ENCODE measurements at places on chromosomes 1 and 21. TPM values are rescaled to one million over a fixed set of nuclear protein-coding genes. Genes with fewer than 3 reads are reported as not detected.
A peak's percentile ranks its signal among the peaks of the same experiment; 100 is the strongest.

GRCh38 chr1:172360511-172360910, 60.0 kb upstream of the C1orf105 start:
- no peak for DNase-seq
- no peaks in the 10 kb centered on the region for H3K36me3 ChIP-seq
- H3K27ac ChIP-seq: no peak overlapping the region
- H3K4me1 ChIP-seq: peaks cover 4% of the 10 kb centered on the region
- H3K4me3 ChIP-seq: no peak overlapping the region

- H3K36me3 ChIP-seq: no peaks in the 10 kb centered on the region
- no peak for DNase-seq
- H3K27ac ChIP-seq: peak overlapping the region; percentile 85
- H3K4me1 ChIP-seq: no peaks in the 10 kb centered on the region
Observed at GRCh38 chr1:182291584-182292192, 99.9 kb downstream of the GLUL start.

- H3K4me3 ChIP-seq: no peak overlapping the region
- H3K27me3 ChIP-seq: no peaks in the 10 kb centered on the region
- no peak overlapping the region for H3K27ac ChIP-seq
- no peaks in the 10 kb centered on the region for H3K36me3 ChIP-seq
Observed at GRCh38 chr1:63967901-63968300, 194.1 kb downstream of the ROR1 start.

- no peaks in the 10 kb centered on the region for H3K4me1 ChIP-seq
- no peak overlapping the region for H3K27ac ChIP-seq
- no peak for DNase-seq
- no peaks in the 10 kb centered on the region for H3K36me3 ChIP-seq
- no peaks in the 10 kb centered on the region for H3K27me3 ChIP-seq
- no peak overlapping the region for H3K4me3 ChIP-seq
Observed at GRCh38 chr1:242582669-242583068, 58.2 kb upstream of the PLD5 start.

DNA sequence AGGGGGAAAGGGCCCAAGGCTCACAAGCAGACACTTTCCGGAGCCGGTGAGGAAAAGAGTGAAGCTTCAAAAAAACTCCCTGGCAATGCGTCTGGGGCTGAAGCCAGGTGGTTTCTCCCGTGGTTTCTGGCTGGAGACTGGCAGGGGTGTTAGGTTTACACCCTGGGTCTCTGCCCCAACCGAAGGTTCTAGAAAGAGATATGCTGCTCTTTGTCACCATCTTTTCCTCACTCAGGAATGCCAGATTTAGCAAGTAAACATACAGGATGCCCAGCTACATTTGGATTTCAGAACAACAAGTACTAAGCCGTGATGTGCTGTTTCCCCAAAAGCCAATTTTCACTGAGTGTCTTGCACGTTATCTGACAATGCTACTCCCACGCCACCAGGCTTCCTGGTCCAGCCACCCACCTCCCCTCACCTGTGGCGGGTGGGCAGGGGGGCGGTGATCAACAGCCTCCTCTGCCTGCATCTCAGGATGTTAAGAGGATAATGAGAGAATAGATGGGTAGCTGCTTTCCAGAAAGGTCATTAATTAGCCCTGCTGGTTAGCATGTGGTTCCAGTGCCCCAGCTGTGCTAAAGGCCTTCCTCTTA, 69.6 kb upstream of the OLIG2 start:
- no peaks in the 10 kb centered on the region for H3K4me1 ChIP-seq
- no peak overlapping the region for H3K27ac ChIP-seq
- no peak overlapping the region for H3K4me3 ChIP-seq
- no peaks in the 10 kb centered on the region for H3K27me3 ChIP-seq
- H3K36me3 ChIP-seq: no peaks in the 10 kb centered on the region

DNA sequence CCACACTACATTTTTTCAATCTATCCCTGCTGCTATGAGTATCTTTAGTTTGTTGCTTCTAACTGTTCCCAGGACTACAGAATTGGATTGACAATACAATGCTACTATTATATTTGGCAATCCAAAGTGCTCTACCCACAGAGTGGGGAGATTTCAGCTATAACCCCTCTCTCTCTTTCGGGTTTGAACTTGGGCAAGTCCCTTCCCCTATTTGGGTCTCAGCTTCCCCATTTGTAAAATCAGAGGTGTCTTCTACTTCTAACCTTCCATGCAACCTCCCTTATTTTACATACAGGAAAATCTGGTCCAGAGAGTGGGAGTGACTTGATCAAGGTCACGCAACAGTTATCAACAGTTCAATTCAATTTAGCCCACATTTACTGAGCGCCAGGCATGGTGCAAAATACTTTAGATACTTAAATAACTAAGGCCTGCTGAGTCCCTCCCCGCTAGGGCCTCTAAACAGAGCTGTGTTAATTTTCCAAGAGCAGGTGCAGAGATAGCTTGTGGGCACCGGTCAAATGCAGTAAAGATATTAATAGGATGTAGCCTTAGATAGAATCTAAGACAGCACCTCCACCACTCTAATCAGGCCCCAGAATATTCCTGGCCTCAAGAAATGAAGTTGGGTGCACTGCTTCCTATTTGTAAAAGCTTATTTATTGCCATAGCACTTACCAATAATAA, 9.4 kb upstream of the GPX7 start:
- H3K36me3 ChIP-seq: no peaks in the 10 kb centered on the region
- H3K4me1 ChIP-seq: no peaks in the 10 kb centered on the region
- no peaks in the 10 kb centered on the region for H3K27me3 ChIP-seq
- no peak for DNase-seq

B3GALT2 gene
- 0.33 TPM for total RNA-seq

EFHD2 gene
- total RNA-seq: 32.8 TPM

S100A8 gene
- 37.4 TPM for total RNA-seq

DNA sequence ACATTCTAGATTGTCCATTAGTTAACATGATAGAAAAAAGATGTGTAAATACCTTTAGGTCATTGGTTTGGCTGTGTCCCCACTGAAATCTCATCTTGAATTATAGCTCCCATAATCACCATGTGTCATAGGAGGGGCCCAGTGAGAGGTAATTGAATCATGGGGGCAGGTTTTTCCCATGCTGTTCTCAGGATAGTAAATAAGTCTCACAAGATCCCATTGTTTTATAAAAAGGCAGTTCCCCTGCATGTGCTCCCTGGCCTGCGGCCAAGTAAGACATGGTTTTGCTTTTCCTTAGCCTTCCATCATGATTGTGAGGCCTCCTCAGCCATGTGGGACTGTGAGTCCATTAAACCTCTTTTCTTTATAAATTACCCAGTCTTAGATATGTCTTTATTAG, 32.5 kb upstream of the SLC44A5 start:
- no peak overlapping the region for H3K4me3 ChIP-seq
- no peak overlapping the region for H3K27ac ChIP-seq
- DNase-seq: no peak
- H3K27me3 ChIP-seq: no peaks in the 10 kb centered on the region

STUM gene
- total RNA-seq: 1.1 TPM

- no peak overlapping the region for H3K4me3 ChIP-seq
- H3K4me1 ChIP-seq: no peaks in the 10 kb centered on the region
- H3K27me3 ChIP-seq: no peaks in the 10 kb centered on the region
- no peak for DNase-seq
Observed at GRCh38 chr1:192749349-192749748, 59.5 kb upstream of the RGS2 start.

GRCh38 chr1:9038881-9039760, 12.9 kb upstream of the SLC2A7 start:
- no peaks in the 10 kb centered on the region for H3K36me3 ChIP-seq
- H3K4me3 ChIP-seq: no peak overlapping the region
- no peak for DNase-seq
- no peaks in the 10 kb centered on the region for H3K4me1 ChIP-seq

GRCh38 chr1:225937048-225937968, 3.7 kb downstream of the LEFTY2 start:
- H3K4me3 ChIP-seq: no peak overlapping the region
- no peak for DNase-seq
- H3K27ac ChIP-seq: no peak overlapping the region
- no peaks in the 10 kb centered on the region for H3K36me3 ChIP-seq
- peaks cover 14% of the 10 kb centered on the region for H3K4me1 ChIP-seq

DNA sequence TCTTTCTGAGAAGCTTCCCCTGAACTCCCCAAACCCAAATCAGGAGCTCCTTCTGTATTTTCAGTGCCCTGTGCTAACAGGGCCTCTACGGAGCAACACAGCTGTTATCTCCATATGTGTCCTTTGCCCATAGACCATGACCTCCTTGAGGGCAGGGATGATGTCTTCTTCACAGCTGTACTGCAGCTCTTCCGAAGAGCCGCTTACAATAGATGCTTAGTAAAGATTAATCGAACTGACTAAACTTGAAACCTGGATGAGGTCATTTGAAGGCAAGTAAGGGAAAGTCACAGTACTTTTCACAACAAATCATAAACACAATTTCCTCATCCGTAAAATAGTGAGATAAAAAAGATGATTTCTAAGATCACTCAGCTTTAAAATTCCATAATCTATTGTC, 4.4 kb upstream of the KCNN3 start:
- no peaks in the 10 kb centered on the region for H3K36me3 ChIP-seq
- H3K27me3 ChIP-seq: no peaks in the 10 kb centered on the region
- no peak for DNase-seq
- no peak overlapping the region for H3K27ac ChIP-seq

CRYBG2 gene
- not detected for total RNA-seq

GRCh38 chr1:87887100-87887499, 558.4 kb downstream of the LMO4 start:
- H3K27me3 ChIP-seq: no peaks in the 10 kb centered on the region
- H3K27ac ChIP-seq: no peak overlapping the region
- H3K36me3 ChIP-seq: no peaks in the 10 kb centered on the region
- H3K4me3 ChIP-seq: no peak overlapping the region
- H3K4me1 ChIP-seq: no peaks in the 10 kb centered on the region

MRPL24 gene
- 36.6 TPM for total RNA-seq

GRCh38 chr1:163055005-163055404, 14.2 kb upstream of the RGS4 start:
- no peak for DNase-seq
- no peak overlapping the region for H3K4me3 ChIP-seq
- H3K4me1 ChIP-seq: no peaks in the 10 kb centered on the region
- no peak overlapping the region for H3K27ac ChIP-seq

- no peak overlapping the region for H3K27ac ChIP-seq
- no peaks in the 10 kb centered on the region for H3K4me1 ChIP-seq
- DNase-seq: no peak
- no peak overlapping the region for H3K4me3 ChIP-seq
- no peaks in the 10 kb centered on the region for H3K36me3 ChIP-seq
- no peaks in the 10 kb centered on the region for H3K27me3 ChIP-seq
Observed at GRCh38 chr1:90480271-90480835, 236.7 kb downstream of the BARHL2 start.

DNA sequence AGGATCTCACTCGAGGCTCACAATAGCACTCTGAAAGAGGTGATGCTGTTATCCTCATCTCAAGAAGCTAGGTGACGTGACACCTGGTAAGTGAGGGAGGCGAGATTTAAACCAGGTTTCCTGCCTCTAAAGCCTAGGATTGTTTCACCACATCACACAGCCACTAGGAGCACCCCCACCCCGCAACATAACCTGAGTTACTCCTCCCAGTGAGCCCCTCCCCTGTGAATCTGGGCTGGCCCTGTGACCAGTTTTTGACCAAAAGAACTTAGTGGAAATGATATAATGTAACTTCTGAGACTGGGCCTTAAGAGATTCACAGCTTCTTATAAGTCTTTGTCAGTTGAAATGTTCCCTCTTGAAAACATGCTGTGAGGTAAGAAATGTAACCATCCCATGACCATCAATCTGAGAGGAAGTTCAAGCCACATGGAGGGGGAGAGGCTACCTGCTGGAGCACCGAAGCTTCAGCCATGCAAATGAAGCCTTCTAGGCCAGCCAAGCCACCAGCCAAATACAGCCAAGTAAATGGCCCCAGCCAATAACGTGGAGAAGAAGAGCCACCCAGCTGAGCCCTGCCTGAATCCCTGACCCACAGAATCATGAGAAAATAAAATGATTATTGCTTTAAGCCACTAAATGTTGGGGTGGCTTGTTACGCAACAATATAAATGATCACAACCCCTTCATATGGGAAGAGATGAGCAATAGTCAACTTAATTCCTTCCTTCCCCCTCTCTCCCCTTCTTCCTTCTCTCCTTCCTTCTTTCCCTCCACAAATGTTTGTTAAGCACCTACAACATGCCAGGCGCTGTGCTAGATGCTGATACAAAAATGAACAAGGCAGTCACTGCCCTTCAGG, 61.0 kb upstream of the FAM20B start:
- H3K36me3 ChIP-seq: no peaks in the 10 kb centered on the region
- H3K4me1 ChIP-seq: no peaks in the 10 kb centered on the region
- no peak overlapping the region for H3K4me3 ChIP-seq
- H3K27ac ChIP-seq: no peak overlapping the region
- no peak for DNase-seq
- no peaks in the 10 kb centered on the region for H3K27me3 ChIP-seq

PTPRC gene
- total RNA-seq: 35.7 TPM

DNA sequence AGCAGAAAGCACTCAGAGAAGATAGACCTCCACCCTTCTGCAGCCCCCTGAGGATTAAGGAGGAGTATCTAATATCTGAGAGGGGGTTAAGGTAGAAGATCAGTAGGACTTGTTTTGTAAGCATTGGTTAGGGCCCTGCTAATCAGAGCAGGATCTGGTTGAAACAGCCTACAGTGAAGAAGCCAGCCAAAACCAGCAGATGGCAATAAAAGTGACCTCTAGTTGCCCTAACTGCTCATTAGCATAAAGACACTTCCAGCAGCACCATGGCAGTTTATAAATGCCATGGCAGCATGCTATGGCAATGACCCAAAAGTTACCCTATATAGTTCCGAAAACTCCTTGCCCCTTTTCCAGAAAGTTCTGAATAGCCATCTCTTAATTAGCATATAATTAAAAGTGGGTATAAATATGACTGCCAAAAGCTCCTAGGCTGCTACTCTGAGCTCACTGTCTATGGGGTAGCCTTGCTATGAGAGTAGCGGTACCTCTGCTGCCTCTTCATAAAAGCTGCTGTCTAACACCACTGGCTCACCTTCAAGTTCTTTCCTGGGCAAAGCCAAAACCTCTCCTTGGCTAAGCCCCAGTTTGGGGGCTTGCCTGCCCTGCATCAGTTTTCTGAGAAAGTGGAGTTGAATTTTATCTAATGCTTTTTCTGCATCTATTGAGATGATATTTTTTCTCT, 254.2 kb downstream of the PAPPA2 start:
- no peak for DNase-seq
- no peaks in the 10 kb centered on the region for H3K4me1 ChIP-seq
- H3K36me3 ChIP-seq: no peaks in the 10 kb centered on the region
- no peak overlapping the region for H3K4me3 ChIP-seq

NBPF4 gene
- total RNA-seq: not detected

DNA sequence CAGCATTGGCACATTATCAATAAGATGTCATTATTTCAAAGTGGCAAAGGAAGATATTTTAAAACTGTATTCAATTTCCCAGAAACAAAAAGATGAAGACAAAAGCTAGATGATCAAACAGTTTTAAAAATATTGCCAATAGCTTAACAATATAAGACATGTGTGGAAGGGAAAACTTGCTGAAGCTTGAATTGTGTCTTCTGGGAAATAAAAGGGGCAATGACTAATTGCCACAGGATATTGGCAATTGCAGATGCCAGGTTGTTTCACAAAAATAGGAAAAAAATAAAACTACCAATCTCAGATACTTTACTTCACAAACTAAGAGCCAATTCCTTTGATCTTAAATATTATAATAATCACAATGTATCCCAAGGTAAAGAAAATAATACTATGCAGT, 679.8 kb upstream of the ADAMTS5 start:
- no peaks in the 10 kb centered on the region for H3K27me3 ChIP-seq
- H3K36me3 ChIP-seq: no peaks in the 10 kb centered on the region
- no peak for DNase-seq
- no peak overlapping the region for H3K27ac ChIP-seq
- no peak overlapping the region for H3K4me3 ChIP-seq

GRCh38 chr1:19448491-19449439, 36.6 kb downstream of the CAPZB start:
- H3K27me3 ChIP-seq: no peaks in the 10 kb centered on the region
- H3K4me3 ChIP-seq: no peak overlapping the region
- no peak for DNase-seq
- no peaks in the 10 kb centered on the region for H3K36me3 ChIP-seq
- H3K27ac ChIP-seq: peak overlapping the region; percentile 75

ARPC5 gene
- 70.8 TPM for total RNA-seq

All from breast epithelium (tissue), 4 donors.